Astrocyte (in vitro differentiated cells and primary cell): ENCODE measurements at places on chromosomes 7 and 10.

GRCh38 chr10:52239771-52240170 lies 74.3 kb upstream of the DKK1 start:
- no peak for DNase-seq

DNA sequence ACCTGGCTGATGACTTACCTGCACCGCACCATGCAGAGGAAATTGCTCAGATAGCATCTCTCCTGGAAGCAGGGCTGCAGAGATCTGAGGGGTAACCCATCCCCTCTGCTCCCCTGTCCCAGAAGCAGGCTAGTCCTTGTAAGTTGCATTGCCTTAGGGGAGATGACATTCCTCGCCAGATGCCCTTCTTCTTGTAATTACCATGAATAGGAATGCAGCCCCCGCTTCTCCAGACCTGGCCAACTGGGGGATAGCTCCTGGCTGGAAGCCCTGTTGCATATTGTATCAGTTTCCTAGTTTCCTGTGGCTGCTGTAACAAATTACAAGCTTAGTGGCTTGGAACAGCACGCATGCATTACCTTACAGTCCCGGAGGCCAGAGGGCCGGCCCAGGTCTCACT lies 47.5 kb upstream of the EN2 start:
- no peak for DNase-seq

- peak; percentile 89 for DNase-seq
These were observed 7.1 kb downstream of the BAG3 start for GRCh38 chr10:119658274-119658673.

GRCh38 chr7:77157446-77157845 lies 35.0 kb downstream of the CCDC146 start:
- DNase-seq, result peak; percentile 4

- DNase-seq, result peak; percentile 73
These were observed at the start of gene EGFR for GRCh38 chr7:55018361-55019190. Gene EGFR, plus strand, starts transcription at chr7:55019017. Its CDS starts 261 bp downstream, at chr7:55019278.

DNA sequence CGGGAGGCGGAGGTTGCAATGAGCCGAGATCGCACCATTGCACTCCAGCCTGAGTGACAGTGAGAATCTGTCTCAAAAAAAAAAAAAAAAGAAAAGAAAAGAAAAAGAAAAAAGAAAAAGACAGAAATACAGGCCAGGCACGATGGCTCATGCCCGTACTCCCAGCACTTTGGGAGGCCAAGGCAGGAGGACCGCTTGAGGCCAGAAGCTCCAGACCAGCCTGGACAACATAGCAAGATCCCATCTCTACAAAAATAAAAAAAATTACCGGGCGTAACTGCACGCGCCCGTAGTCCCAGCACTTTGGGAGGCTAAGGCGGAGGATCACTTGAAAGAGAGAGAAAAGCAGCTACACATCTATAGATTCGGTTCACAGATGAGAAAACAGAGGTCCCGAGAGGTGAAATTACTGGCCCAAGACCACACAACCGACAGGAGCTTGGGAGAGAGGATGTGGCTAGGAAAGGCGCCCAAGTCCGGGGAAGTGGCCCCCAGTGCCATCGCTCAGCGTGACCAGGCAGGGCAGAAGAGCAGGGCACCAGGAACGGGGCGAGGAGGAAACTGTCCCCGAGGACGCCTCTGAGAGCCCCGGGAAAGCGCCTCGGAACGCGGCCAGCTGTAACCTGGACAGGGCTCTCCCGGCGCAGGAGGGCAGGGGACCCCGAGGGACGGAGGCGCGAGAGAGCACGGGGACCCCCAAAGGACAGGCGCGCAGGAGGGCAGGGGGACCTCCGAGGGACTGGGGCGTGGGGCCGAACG lies 612 bp downstream of the SNX8 start:
- DNase-seq, result no peak

- DNase-seq, result no peak
These were observed 2.1 kb upstream of the DPY19L1 start for GRCh38 chr7:35039343-35039742.

GRCh38 chr7:55140221-55140940 lies 121.6 kb downstream of the EGFR start:
- DNase-seq, result no peak

GRCh38 chr10:48604039-48604990 lies 558 bp downstream of the ARHGAP22 start:
- no peak for DNase-seq

- no peak for DNase-seq
These were observed 110.4 kb downstream of the CUX1 start for GRCh38 chr7:101927802-101928201.

- no peak for DNase-seq
These were observed 195.4 kb upstream of the PLXDC2 start for GRCh38 chr10:19620811-19621210.

DNA sequence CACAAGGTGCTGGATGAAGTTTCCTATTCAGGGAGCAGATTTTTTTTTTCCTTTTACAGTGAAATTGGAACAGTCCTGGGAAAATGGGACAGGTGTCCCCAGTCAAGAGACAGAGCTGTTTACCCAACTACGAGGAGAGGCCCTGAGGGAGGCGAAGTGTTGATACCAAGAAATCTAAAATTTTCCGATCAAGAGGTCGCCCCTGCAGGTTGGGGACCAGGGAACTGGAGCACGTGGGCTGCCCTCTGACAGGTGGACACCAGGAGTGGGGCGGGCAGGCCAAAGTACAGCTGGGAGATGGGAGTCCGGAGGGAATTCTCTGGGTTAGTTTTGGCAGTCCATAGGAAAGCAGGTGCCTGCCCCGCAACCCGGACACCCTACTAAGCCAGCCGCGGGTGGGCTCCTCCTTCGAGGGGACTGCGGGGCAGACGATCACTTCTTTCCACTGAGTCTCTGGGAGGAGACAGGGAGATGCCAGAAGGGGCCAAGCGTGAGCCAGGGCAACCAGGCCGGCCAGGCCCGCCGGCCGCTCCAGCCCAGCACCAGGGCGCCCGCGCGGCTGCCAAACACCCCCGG lies 965 bp upstream of the CAMK1D start:
- DNase-seq, result no peak

- no peak for DNase-seq
These were observed 2.1 kb upstream of the UNCX start for GRCh38 chr7:1230411-1231213.

- DNase-seq, result no peak
These were observed 591.6 kb downstream of the REEP3 start for GRCh38 chr10:64112701-64113355.

GRCh38 chr7:38198366-38198765 lies 20.3 kb downstream of the STARD3NL start:
- DNase-seq, result no peak

DNA sequence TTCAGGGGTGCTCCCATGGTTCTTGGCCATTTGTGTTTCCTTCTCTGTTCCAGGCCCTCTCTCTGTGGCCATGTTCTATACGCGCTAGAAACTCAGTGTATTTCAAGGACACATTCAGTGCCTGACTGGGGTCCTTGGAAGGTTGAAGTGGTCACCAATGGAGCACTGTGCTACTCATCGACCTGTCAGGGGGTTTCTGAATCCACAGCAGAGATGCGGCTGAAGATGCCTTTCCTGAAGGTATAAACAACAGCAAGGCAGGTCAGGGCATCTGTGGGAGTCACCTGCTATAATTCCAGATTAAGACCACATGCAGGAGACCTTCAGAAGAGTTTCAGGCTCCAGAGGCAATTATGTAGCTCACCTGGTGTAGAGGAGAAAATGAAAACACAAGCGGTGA lies 86.8 kb upstream of the MGMT start:
- no peak for DNase-seq

DNA sequence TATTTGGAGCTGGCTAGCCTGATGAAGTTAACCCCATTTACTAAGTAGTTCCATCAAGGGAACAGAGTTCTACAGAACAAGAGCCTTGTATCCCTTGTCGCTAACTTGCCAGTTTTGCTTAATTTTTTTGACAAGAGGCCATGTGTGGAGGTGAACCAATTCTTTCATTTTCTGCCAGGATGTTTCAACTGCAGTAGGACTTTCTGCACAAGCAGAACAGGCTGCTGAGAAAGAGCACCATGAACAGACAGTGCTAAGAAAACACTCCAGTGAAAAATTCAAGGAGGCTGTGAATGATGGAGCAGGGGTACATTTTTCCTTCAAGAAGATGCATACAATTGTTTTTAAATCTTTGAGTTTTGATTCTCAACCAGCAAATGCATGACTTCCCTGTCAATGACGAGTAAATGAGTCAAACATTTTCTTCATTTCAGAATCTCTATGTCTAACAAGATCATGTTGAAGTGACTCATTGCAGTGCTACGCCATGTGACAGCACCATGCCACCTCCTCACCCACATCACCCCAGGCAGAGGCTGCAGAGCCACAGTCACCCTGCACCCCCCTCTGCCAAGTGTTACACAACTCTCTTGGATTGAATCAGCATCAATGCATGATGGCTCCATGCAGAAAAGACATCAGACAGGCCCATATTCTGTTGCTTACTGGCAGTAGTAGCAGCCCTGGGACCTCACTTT lies 193.1 kb downstream of the COBL start:
- DNase-seq, result peak; percentile 84

DNA sequence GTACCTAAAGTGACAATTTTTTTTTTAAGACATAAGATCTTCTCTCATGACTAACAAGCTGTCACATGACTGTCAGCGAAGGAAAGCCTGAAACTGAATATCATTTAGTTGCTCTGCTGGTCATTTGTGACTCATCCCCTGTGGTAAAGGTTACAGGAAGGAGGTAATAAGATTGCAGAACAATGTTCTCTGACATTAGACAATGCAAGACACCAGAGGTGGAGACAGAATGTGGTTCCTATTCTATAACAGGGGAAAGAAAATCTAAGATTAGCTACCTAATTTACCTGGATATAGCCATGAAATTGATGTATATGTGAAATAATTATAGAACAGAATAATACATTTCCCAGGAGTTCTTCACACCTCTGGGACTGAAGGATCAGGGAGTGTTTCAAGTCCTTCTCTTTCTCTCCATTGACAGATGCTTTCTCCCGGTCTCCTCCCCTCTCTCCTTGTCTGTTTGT lies 47.7 kb downstream of the LRGUK start:
- DNase-seq, result peak; percentile 75

DNA sequence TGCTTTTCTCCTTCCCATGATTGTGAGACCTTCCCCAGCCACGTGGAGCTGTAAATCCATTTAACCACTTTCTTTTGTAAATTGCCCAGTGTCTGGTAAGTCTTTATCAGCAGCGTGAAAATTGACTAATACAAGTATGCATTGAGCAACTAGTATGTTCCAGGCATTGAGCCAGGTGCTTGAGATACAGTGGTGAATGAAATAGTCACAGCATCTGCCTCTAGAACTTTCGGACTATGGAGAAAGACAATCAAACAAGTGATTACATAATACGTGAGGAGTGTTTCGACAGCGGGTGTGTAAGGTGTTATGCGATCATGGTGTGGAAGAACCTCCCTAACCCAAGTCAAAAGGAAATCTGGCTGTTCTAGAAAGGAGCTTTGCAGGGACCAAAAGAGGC lies 21.6 kb upstream of the NUP205 start:
- peak; percentile 44 for DNase-seq

- DNase-seq, result no peak
These were observed 40.4 kb downstream of the INSIG1 start for GRCh38 chr7:155337946-155338631.

GRCh38 chr10:133270773-133271297 lies 5.8 kb downstream of the ADAM8 start:
- no peak for DNase-seq

GRCh38 chr10:50335397-50335796 lies 84.1 kb upstream of the ASAH2 start:
- no peak for DNase-seq

- DNase-seq, result no peak
These were observed 43.5 kb upstream of the NKX2-3 start for GRCh38 chr10:99489271-99489670.

DNA sequence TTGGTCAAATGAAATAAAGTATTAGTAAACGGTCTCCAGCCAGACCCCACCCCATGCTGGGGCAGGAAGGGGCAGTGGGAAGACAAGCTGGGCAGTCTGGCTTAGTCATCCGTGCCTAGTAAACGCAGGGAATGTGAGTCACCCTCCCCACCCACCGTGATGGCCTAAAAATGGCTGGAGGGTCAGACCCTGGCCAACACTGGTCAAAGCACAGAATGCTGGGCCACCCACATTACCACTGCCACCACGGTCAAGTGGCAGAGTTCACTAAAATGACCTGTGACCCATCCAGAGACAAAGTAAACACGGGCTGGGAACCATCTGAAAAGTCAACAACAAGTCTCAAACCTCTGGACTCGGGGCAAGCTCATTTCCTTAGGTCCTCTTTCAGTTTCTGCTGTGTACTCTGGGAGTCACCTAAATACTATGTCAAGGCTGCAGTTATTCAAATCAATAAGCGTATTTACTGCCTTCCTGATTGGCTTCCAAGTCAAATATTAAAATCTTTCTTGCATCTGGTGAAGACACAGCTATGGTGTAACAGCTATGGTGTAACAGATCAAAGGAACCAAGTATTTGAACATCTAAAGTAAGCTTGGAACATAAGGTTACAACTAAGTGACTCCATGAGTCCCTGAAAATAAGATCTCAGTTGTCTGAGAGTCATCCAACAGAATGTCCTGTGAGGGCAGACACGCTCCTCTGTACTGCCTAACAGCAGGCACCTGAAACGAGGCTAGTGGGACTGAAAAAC lies 3.0 kb downstream of the ZFAND2A start:
- peak; percentile 31 for DNase-seq

DNA sequence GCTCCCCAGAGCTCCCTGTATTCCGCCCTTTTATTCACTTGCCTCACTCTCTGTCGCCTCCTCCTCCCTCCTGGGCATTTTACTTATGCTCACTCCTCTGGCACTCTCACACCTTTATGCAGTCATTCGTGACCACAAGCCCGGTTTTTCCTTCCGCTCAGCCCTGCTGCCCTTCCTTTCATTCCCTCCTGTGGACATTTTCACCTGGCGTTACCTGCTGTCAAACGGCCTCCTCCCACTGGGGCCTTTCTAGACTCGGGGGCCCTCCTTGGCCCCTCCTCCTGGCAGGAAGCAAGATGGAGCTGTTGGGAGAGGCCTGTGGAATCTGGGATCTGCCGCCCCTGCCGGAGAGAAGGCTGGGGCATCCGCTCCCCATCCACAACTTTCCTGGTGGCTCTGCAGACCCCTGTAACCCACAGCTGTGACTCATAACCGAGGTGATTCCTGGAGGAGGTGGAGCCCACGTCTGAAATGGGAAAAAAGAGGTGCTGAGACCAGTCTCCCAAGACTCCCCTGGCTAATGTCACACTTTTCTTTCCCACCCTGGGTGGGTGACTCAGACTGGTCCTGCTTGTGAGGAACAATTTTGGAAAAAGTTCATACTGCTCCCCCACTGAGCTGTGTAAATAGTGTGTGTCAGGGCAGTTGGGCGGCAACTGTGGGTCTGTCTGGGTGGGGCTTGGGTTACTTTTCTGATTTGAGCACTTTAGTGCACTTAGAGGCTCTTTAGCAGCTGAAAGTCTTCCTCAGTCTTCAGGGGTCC lies 1.2 kb downstream of the VCL start:
- peak; percentile 86 for DNase-seq

GRCh38 chr7:153397459-153397858 lies 637.9 kb downstream of the ACTR3B start:
- DNase-seq, result no peak

- DNase-seq, result no peak
These were observed 808.4 kb downstream of the NXPH1 start for GRCh38 chr7:9241826-9242225.

DNA sequence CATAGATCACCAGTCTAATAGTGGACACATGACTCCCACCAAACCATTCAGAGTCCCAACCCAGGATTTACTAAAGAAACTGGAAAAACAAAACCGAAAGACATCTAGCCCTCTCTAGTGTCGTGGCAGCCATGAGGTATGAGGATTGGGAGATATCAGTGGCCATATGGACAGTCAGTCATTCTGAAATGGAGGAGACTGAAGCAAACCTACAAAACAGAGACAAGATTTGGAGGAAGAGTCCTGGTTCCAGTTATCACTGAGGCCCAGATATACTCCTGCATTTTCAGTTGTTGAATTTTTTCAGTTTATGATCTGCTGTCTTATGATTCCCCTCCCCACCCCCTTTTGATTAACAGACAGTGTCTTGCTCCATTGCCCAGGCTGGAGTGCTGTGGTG lies 9.1 kb upstream of the RALA start:
- no peak for DNase-seq
